T-helper 17 cell (primary cell): ENCODE measurements at places on chromosomes 5 and 9.

DNA sequence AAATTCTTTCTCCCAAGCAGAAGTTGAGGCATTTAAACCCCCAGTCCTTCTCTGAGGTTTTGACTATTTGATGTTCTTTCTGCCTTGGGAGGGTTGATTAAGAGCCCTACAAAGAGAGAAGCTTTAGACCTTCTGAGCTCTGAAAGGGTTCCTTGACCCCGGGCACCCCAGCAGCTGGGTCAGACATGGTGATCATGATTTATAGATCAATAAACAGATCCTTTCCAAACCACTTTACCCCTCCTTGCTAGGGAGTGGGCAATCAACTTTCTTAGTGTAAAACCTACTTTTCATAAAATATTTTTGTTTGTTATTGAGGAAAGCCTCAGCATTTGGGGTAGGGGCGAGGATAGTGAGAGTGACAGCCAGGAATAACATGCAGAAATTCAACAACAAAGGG, 117.6 kb downstream of the PRDM6 start:
- DNase-seq, result no peak

- no peak for DNase-seq
Measured at GRCh38 chr9:124180557-124180956, 77.2 kb upstream of the NEK6 start.

DNA sequence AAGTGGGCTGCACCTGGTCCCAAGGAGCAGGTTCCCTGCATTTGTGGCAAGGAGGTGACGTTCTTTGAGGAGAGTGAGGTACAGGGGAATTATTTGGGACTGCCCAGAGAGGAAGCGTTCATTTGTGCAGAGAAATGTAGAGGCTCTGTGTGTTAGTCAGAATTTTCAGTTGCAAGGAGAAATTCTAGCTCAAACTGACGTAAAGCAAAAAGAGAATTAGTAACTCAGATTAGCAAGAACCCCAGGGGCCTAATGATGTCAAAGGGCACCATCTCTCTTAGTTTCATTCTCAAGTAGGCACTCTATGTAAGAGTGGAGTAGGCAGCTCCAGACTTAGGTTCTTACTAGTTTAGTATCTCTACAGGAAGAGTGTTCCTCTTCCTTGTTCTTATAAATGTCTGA, 2.4 kb upstream of the TXN start:
- no peak for DNase-seq

GRCh38 chr9:71349218-71349617, 227.8 kb upstream of the TRPM3 start:
- no peak for DNase-seq

GRCh38 chr5:39080597-39081204, 6.5 kb upstream of the RICTOR start:
- DNase-seq, result no peak

GRCh38 chr9:34485822-34486221, 27.2 kb downstream of the DNAI1 start:
- no peak for DNase-seq

DNA sequence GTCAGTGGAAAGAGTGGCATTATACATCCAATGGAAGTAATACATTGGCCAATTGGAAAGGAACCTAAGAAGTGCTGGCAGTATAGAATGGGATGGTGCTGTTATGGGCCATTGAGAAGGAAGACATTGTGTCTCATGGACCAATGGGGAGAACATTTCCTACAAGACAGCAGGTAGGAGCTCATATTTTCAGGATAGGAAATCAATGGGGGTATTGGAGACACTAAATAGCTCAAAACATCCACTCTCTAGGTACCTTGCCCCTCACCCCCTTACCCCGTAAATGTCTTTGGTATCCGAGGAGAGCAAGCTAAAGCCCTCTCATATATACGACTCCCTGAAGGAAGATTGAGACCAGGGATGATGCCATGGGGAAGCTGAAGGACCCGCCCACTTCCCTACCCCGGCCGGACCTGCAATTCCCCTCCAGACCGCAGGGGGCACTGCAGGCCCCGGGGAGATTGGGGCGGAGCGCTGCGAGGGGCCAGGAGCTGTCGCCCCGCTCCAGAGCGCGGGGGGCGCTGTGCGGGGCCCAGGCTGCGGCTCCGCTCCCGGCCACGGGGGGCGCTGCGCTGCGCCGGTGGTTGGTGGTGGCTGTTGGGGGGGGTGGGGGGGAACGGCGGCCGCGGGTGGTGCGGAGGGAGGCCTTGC, at the start of gene KDM3B:
KDM3B (plus strand) TSS at position 615 of the 651 bp plus-strand sequence. CDS start 111 bp downstream, outside the sequence.
- DNase-seq, result peak; percentile 88

DNA sequence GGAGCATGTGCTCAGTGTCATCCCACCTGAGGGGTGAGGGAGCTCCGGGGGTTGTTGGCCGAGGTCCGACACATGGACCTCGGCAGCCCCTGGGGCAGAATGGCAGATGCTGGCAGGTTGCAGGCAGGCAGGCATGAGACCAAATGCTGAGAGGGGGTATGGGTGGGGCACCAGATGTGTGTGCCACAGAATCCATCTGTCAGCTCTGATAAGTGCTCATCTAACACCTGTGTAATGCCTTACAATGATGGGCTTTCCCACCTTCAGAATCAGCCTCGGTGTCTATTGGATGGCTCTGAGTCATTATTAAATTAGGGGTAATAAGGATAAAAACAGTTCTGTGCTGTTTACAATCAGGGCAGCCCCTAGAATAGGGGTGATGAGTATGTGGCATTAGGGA, 73.1 kb upstream of the SAP30L start:
- no peak for DNase-seq

- DNase-seq, result no peak
Measured at GRCh38 chr9:134040781-134041648, 15.7 kb downstream of the BRD3OS start.

DNA sequence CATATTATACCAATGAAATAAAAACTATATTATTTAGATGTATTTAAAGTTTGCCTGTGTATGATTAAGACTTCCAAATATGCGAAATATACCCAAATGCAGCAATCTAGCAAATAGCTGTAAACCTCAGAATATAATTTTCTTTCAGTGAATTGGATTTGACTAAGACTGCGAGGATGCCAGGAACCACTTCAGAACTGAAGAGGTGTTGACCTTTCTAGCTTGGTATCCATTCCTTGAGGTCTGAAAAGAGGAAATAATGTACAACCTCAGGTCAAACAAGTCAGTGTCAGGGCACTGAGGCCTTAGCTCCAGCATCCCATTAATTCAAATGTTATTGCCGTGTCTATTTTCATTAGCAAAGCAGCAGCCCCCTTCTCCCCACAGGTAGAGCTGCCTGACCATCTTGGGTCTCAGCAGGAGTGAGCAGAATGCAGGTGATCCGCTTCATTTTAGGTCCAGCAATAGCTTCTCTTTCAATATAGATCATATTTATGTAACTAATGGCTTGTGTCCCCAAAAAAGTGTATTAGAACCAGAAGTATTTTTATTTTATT, 100.0 kb downstream of the KIAA1958 start:
- DNase-seq, result no peak

- DNase-seq, result no peak
Measured at GRCh38 chr5:80623999-80624398, 30.5 kb upstream of the MSH3 start.

- no peak for DNase-seq
Measured at GRCh38 chr5:124869426-124870033, 123.1 kb upstream of the ZNF608 start.

DNA sequence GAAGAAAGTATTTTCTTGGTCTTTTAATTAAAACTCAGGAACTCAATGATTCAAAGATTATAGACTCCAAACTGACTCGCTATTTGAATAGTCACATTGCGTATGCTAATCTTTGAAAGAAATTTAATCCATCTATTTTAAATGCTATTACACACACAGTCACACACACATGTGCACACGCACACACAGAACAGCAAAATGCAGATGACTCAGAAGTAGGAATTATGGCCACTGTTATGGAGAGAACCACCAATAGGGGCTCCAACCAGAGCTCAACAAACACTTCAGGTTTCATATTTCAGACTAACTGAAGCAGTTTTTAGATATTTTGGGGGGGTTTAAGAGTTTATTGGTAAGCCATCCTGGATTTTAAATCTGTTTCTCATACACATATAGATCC, 1917.9 kb downstream of the EFNA5 start:
- no peak for DNase-seq

GRCh38 chr5:44603496-44604272, 205.1 kb upstream of the MRPS30 start:
- no peak for DNase-seq

DNA sequence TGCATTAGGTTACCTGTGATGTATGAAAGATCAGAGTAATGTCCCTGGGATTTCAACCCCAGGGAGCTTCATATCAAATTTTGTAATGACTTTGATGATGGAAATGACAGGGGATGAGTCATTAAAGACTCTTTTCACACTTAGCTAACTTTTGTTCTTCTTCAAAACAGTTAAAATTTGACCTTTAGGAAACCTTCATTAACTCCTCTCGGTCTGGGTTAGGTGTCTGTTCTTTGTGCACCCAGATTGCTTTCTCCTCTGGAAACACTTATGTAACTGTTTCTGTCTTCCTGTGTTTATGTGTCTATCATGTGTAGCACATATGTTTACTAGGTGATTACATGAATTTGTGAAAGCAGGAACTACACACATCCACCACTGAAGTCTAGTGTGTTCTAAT, 1.6 kb downstream of the SRFBP1 start:
- no peak for DNase-seq

DNA sequence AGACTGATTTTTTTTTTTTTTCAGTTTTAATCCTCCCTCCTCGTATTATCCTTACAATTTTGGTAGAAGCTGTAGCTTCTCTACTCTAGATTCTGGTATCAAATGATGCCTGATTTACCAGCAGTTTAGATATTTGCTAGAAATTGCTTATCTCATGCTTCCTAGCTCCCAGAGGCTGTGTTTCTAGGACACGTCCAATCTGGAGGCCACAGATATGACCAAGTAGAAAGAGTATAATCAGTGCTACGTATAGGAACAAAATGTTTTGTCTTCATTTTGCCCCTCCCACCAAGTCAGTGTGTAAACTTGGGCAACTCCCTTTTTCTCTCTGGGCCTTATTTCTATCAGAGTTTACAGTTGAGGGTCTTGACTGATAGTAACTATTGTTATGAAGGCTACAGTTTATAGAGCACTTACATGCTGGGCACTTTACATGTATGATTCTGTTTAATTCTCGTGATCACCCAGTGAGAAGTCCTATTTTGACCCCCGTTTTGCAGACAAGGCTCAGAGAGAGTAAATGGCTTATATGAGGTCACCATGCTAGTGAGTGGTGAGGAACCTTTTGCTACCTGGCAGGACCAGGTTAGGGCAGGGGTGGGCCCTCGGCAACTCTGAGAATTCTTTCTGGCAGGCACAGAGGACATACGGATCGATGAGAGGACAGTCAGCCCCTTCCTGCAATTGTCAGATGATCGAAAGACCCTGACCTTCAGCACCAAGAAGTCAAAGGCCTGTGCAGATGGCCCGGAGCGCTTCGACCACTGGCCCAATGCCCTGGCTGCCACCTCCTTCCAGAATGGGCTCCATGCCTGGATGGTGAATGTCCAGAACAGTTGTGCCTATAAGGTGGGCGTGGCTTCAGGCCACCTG, 7.6 kb downstream of the HDHD3 start:
- no peak for DNase-seq

DNA sequence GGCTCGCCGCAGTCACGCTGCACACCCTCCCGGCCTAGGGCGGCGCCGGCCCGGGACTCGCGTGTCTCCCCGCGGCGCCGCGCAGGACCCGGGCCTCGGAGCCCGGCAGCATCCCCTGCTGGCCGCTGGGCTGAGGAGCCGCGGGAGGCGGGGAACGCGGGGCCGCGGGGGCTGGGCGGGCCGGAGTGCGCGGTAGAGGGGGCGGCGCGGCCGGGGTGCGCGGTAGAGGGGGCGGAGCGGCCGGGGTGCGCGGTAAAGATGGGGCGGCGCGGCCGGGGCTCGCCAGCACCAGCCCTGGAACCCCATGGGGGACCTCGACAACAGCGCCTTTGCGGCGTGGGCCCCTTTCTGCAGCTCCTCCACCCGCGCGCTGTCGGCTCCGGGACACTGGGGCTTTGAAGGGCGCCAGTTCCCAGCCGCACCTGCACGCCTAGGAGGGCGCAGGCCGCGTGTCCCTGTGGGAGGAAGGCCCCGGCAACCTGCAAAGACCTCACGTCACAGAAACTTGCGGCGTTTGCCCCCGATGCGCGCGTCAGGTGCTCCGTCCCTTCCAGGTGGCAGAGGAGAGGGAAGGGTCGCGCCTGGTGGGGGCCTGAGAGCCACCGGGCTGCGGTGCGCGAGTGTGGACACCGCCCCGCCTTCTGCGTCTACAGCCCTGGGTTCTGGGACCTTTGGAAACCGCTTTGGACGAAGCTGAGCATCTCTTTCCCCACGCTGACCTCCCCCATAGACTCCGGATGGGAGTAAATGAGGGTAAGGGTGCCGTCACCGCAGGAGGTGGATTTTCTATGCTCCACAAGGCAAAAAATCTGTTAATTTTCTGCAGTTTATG, 49.6 kb downstream of the NSUN2 start:
- no peak for DNase-seq

DNA sequence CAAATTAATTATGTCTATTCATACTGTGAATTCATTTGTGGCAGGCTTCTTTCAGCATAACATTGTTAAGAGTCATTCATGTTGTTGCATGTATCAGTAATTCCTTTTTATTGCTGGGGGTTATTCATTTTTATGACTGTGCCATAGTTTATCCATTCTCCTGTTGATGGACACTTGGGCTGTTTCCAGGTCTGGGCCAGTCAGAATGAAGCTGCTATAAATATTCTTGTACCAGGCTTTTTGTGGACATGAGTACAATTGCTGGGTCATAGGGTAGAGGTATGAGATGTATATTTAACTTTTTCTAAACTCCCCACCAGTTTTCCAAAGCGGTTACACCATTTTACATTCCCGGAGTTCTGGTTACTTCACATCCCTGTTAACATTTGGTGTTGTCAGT, 13.6 kb downstream of the PRPF4 start:
- no peak for DNase-seq

DNA sequence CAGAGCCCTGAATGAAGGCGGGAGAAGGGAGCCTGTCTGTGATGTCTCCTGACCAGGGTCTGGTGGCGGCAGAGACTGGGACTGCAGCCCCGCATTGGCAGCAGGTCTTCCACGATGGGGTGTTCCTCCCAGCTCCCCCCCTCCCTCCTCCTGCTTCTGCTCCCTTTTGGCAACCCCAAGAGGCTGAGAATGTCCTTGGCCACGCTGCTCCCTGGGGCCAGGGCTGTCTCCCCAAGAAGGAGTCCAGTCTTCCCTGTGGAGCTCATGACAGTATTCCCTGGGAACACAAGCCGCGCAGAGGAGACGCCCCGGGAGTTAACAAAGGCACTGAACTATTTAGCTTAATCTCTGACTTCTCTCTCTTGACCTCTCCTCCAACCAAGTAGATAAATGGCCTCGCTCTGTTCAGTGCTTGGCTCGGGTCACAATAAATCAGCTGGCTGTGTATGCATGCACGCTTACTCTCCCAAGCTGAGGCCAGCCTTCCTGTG, 84.0 kb upstream of the NEURL1B start:
- no peak for DNase-seq

- no peak for DNase-seq
Measured at GRCh38 chr5:158451203-158451992, 592.5 kb upstream of the CLINT1 start.

GRCh38 chr5:108788142-108788541, 40.4 kb downstream of the FER start:
- no peak for DNase-seq

DNA sequence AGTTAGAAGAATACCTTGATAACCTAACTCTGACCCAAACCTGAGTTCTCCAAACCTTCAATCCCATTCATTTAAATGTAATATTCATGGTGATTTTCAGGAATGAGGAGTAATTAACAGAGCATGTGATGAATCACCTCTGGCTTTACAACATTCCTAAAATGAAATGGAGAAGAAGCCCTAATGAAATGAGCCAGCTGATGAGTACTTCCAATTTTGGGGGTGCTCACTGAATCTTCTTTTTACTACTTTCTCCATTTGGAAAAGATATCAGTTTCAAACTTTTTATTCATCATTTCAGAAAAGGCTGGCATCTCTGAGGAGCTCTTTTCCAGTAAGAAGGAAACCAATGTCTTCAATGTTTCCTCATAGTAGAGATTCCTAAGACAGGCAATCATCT, 2.9 kb upstream of the SPINK5 start:
- no peak for DNase-seq
